CD8-positive, alpha-beta memory T cell (primary cell): ENCODE measurements at places on chromosomes 5 and 9. TPM values are rescaled to one million over a fixed set of nuclear protein-coding genes. Genes with fewer than 3 reads are reported as not detected.
A peak's percentile ranks its signal among the peaks of the same experiment; 100 is the strongest.

- no peak for DNase-seq
These were observed 25.9 kb upstream of the UNC5A start for GRCh38 chr5:176784218-176785165.

DNA sequence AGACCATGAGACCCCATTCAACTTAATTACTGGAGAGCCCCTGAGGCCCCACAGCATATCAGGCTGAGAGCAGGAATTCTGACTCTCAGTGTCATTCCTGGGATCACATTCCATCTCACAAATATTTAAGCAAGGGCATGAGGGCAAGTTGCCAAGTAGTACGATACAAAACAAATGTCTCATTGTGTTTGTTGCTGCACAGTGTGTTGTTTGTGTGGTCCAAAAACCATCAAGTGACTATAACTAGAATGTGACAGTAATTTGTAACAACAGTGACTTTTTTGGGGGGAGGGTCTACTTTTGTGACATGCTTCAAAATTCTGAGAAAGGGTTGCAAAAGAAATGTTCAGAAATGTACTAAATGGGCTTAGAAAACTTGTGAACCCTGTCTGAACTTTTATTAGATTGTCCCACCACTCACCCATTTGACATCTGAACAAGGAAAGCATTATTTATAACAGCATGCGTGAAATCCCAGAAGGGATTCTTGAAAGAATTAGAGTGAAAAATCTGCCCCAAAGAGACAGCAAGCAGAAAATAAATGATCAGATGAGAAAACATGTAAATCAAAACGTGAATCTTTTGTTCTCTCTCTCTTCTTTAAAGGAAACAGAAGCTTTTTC lies 347.0 kb downstream of the NTRK2 start:
- no peak for DNase-seq

- no peak for DNase-seq
These were observed 25.9 kb upstream of the IL17B start for GRCh38 chr5:149404746-149405549.

- DNase-seq = no peak
These were observed 92.1 kb upstream of the PHYKPL start for GRCh38 chr5:178324481-178325310.

- no peak for DNase-seq
These were observed 34.1 kb upstream of the PSD2 start for GRCh38 chr5:139761501-139761900.

DNA sequence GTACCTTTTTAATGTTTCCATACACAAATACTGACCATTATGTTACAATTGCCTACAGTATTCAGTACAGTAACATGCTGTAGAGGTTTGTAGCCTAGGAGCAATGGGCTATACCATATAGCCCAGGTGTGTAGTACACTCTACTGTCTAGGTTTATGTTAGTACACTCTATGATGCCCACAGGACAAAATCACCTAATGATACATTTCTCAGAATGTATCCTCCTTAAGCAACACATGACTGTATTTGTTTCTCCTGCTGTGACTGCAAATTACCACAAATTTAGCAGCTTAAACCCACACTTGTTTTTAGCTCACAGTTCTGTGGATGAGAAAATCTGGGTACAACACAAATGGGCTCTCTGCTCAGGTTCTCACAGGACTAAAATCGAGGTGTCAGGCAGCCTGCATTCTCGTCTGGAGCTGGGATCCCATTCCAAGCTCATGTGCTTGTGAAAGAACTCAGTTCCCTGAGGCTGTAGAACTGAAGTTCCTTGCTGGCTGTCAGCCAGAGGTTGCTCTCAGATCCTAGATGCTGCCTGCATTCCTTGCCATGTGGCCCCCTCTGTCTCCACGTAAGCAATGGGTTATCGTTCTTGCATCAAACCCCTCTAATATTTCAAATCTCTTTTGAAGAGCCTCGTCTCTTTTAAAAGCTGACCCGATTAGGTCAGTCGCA lies 38.6 kb upstream of the PIK3R1 start:
- no peak for DNase-seq

DNA sequence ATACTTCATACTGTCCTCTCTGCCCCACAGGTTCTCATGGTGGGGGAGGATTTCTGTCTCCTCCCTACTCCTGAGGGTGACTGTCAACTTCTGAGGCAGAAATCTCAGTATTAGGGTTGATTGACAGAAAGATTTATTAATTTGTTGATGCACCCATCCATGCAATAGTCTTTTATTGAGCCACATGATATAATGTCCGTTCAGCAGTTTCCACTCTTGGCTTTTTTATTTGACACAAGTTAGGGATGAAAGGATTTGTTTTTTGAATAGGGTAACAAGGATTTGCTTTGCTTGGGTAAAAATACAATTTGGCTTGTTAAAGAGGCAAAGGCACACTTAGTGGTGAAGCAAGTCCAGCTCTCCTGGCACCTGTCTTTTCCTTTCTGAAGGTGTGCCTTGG lies 125.0 kb downstream of the ADAMTSL1 start:
- no peak for DNase-seq

DNA sequence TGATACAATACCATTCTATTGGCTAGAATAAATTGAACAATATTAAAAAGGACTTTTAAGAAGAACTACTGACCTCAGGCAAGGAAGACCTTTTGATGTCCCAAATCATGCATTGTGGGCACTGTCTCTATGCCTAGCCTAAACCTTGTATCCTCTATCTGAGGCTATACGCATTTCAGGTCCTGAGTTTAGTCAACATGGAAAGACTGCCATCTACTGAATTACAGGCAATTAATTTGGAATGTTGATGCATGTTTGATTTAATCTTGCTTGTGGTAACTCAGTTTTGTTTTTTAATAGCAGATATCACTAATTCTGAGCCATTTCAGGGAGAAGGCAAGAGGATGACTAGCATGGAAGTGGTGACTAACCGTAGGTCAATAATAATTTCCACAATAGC lies 585.3 kb upstream of the CCNG1 start:
- DNase-seq = no peak

DNA sequence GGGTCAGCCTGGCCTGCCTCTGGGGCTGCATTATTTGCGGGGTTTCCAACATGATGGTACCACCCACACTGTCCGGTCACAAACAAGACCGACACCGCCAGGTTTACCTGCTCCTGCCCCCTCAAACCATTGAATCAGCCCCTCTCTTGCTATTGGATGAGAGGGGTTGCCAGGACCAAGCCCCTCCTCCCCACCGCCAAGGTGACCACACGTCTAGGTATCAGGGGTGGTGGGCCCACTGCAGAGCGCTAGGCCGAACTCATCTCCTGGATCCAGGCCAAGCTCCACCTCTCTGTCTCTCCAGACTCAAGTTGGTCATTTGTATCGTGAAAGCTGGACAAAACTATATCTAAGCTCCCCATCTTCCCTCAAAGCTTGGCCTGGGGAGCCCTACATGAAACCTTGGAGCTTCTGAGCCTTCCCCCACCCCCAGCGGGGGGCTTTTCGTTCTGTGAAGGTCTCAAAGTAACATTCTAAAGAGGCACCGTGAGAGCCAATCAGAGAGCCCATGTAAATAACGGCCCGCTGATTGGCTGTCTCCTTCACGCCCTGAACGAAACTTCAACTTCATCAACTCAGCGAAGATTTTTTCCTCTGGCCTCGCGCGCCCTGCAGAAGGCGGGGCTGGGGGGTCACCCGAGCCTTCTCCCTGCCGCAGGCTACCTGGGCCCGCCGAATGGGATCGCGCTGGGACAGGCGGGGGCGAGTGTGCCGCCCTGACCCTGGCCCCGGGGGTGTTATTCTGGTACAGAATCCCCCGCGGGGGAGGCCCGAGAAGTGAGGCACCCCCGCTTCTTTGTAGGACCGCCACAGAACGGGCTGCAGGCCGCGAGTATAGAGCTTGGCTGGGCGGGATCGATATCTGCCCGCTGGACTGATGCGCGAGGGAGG lies 49.6 kb upstream of the PSD2 start:
- DNase-seq = peak; percentile 62

GRCh38 chr5:150587856-150588595 lies 52.4 kb upstream of the SYNPO start:
- DNase-seq = no peak

GRCh38 chr9:12737871-12738270 lies 36.9 kb upstream of the LURAP1L start:
- no peak for DNase-seq

DNA sequence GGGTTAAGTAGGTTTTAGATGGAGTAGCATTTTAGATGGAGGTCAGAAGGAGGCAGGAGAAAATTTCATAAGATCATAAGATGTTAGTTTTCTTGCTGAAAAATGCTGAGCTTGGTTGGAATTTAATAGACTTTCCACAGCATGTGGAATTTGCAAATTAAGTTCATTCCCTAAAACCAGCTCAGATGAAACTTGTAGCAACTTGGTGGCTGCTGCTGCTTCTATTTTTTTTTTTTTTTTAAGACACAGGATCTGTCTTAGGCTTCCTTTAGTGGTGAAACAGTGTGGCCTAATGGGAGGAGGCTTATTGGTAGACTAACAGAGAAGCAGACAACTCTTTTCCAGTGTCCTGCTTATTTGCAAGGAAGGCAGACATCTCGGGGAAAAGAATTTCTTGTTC lies 154.5 kb downstream of the AOPEP start:
- no peak for DNase-seq

DNA sequence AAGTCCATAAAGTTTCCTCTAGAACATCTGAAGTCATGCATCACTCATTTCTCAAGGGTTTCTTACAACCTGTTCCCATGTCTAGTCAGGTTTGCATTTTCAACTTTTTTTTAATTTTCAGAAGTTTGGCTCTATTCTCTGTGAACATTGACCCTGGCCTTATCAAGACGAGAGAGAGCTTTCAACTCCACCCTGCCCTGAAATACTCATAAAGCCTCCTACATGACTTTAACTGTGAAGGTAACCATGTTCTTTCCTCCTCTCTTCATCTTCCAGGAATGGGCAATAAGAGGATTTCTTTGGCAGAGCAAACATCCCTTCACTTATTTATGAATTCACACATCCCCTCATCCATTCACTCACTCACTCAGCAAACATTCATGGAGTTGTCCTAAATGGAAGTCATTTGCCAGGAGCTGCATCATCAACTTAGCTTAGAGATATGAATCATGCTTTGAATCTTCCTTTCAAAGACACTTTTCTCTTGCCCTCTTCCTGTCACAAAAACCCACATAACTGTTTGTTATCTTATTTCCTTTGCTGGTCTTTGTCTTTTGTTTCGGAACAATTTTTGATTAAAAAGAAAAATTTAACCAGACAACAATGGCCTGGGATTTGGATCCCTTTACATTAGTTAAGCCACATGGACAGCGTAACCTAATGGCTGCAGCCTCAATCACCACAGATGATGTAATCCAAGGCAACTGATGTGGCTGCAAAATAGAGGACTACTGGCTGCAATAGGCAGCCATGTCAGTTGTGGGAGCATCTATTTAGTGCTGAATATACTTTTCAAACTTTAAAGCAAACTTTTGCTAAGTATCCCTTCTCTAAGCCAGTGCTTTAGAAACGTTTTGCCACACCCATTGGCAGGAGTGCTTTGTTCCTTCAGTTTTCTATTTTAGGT lies 43.0 kb upstream of the GNAQ start:
- no peak for DNase-seq

GRCh38 chr5:117559005-117559844 lies 984.6 kb upstream of the SEMA6A start:
- no peak for DNase-seq

PCDHAC2 gene
- not detected for total RNA-seq

NOL6 gene
- total RNA-seq = 93.0 TPM

MEGF10 gene
- not detected for total RNA-seq

PCA3 gene
- not detected for total RNA-seq

PCDHB3 gene
- not detected for total RNA-seq

PCDHGA8 gene
- total RNA-seq = not detected

ANGPTL2 gene
- not detected for total RNA-seq
